SK-N-SH (cell line): ENCODE measurements at places on chromosomes 11 and 22. TPM values are rescaled to one million over a fixed set of nuclear protein-coding genes. Genes with fewer than 3 reads are reported as not detected.

GRCh38 chr11:17985517-17985916, 27.3 kb downstream of the SERGEF start:
- no peaks in the 10 kb centered on the region for H3K27me3 ChIP-seq
- H3K27ac ChIP-seq: 0 out of 2 replicates have a peak overlapping the region, but pooled peaks have one; percentile 22
- peaks cover 11% of the 10 kb centered on the region for H3K36me3 ChIP-seq
- no peak for DNase-seq
- H3K4me1 ChIP-seq: peaks cover 6% of the 10 kb centered on the region; the same call in 1 of the 2 replicates

The PNPLA3 gene
- polyA plus RNA-seq: 2.4 and 3.2 TPM in 2 replicates

GRCh38 chr22:30582788-30583545, 8.5 kb upstream of the GAL3ST1 start:
- peaks cover 26% of the 10 kb centered on the region for H3K36me3 ChIP-seq
- H3K27me3 ChIP-seq: no peaks in the 10 kb centered on the region
- no peaks in the 10 kb centered on the region for H3K4me1 ChIP-seq
- DNase-seq: no peak

DNA sequence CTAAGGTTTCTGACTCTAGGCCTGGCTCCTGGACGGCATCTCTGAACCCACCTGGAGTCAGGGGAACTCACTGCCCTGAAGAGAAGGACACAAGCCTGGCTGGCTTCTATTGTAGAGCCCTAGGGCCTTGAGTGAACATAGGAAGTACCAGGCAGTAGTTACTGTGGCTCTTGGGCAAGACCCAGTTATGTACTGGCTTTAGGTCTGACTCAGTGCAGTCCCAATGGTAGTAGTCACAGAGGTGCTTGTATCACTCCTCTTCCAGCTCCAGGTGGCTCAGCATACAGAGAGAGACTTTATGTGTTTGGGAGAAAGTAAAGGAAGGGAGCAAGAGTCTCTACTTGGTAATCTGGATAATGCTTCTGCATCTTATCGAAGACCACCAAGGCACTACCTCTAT, 13.9 kb upstream of the PAK1 start:
- H3K27me3 ChIP-seq: no peaks in the 10 kb centered on the region; the same call in 1 of the 2 replicates
- no peak for DNase-seq
- no peak overlapping the region for H3K4me3 ChIP-seq
- H3K36me3 ChIP-seq: no peaks in the 10 kb centered on the region

The KDM4D gene
- polyA plus RNA-seq: 1.1 and 1.2 TPM in 2 replicates

- DNase-seq: no peak
- no peak overlapping the region for H3K4me3 ChIP-seq
- H3K36me3 ChIP-seq: no peaks in the 10 kb centered on the region
- peaks cover 40% of the 10 kb centered on the region; the same call in 1 of the 2 replicates for H3K4me1 ChIP-seq
- H3K27me3 ChIP-seq: no peaks in the 10 kb centered on the region
- no peak overlapping the region for H3K27ac ChIP-seq
Measured at GRCh38 chr11:8339592-8340022, 75.9 kb upstream of the LMO1 start.
